ENCODE measurements at places on chromosomes 1 and 21.

GRCh38 chr1:228811712-228812305 lies 76.5 kb downstream of the RHOU start:
- no peak for DNase-seq

- no peak for DNase-seq
Measured at GRCh38 chr1:242524571-242525359, at the start of gene PLD5. TSS of gene PLD5 (minus strand) at chr1:242524697.

GRCh38 chr1:34907487-34908090 lies 21.9 kb downstream of the DLGAP3 start:
- no peak for DNase-seq

GRCh38 chr1:235108876-235109275 lies 19.8 kb downstream of the TOMM20 start:
- DNase-seq, result no peak

DNA sequence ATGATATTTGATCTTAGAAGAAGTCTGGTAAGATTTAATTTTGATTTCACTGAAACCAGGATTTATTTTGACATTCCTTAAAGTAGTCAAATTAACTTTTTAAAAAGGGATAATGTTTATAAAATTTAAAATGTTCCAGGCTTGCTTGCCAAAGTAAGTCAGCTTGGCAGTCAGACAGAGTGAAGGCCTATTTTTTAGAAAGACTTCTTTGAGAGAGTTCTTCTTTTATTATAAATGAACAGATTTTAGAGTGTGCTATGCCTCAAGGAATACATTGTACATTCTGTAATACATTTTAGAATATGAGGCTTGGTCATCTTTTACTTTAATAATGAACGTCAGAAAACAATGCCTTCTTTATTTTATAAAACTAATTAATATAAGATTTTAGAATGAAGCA lies 138.7 kb downstream of the DISP1 start:
- DNase-seq, result no peak

GRCh38 chr1:3068564-3069431 lies at the start of gene PRDM16:
TSS of gene PRDM16 (plus strand) at chr1:3069203. CDS start at chr1:3069260, 57 bp downstream.
- DNase-seq, result peak; percentile 83

GRCh38 chr1:245285168-245285567 lies 130.4 kb downstream of the KIF26B start:
- no peak for DNase-seq

DNA sequence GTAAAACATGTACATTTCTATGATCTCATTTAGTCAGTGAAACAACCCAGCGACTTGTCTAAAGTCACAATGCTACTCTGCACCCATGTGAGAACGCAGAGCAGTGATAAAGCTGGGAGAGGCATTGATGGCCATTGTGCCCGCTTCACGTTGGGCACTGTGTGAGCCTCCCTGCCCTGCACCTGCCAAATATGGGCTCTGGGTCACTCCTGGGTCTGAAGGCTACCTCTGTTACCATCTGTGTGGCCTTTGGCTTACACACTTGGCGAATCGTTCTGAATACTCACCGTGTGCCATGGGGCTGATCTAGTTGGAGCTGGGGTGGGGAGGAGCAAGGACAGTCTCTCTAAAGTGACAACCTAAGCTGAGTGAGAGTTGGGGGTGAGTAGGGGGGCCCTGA lies 29.9 kb downstream of the PCSK9 start:
- DNase-seq, result no peak

DNA sequence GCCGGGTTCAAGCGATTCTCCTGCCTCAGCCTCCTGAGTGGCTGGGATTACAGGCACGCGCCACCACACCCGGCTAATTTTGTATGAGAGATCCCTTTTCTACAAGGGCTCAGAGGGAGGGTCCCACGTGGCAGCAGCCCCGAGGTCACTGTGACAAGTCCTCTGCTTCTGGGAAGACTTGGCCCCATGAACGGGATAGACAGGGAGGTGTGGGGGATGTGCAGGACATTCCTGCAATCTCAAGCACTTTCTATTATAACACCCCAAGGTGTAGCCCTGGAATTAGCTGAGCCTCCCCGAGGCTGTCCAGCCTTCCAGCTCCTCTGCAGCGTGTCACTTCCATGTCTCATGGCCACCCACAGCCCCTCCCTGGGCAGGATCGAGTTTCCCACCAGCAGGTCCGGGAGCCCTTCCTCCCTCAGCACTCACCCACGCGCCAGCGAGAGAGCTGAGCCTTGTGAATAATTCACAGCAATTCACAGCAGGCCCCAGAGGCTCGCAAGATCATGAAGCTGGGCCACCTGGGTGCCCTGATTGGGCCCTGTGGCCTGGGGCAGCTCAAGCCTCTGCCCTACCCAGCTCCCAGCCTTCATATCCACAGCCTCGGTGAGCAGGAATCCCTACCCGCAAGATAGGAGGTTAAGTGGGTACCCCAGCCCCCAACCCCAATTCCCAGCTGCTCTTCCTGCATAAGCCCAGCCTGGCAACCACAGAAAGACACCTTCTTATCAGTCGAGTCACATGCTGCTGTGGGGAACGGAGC lies 22.8 kb upstream of the RNU1-4 start:
- peak; percentile 0 for DNase-seq

- peak; percentile 46 for DNase-seq
Measured at GRCh38 chr1:175154629-175155472, 37.7 kb downstream of the KIAA0040 start.

GRCh38 chr1:84298328-84298683 lies 3.2 kb upstream of the SAMD13 start:
- peak; percentile 49 for DNase-seq

DNA sequence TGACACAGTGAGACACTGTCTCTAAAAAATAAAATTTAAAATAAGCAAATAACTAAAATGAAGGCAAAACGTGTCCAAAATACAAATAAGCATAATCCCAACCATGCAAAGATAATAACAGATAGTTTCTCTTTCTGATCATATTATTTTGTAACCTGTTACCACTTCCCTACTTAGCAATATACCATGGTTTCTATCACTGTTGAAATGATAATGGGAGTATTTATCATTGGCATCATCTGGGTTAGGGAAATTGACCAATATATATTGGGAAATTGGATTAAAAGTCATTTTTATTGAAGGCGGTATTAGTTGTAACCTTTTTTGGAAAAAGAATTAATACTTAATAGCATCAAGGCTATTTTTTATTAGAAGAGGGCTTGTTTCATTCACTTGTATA lies 47.0 kb downstream of the USP25 start:
- DNase-seq, result no peak

DNA sequence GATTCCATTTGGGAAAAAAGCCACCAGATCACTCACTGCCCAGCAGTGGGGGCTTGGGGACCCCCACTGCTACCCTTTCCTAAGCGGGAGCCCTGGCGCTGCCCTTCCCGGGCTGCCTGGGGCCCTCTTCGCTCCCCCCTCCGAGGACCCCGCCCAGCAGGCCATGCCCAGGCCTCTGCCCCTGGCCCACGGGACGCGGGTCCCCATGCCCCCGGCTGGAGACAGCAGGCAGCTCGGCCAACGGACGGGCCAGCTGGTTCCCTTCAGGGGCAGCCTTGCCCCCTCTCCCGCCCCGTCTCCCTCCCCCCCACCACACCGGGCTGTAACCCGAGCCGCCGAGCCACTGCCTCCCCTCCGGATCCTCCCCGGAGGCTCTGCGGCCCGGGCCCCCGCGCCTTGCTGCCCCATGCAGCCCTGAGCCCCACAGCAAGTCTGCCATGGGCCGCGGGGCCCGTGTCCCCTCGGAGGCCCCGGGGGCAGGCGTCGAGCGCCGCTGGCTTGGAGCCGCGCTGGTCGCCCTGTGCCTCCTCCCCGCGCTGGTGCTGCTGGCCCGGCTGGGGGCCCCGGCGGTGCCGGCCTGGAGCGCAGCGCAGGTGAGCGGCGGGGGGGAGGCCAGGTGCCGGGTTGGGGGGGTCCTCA lies at the start of gene MMP23B:
Gene MMP23B (plus strand): TSS at position 392 of the 639 bp plus-strand sequence. CDS start 46 bp downstream, at position 438.
- DNase-seq, result no peak

GRCh38 chr1:221517961-221518360 lies 223.9 kb downstream of the DUSP10 start:
- no peak for DNase-seq

GRCh38 chr1:93501399-93501798 lies 53.5 kb downstream of the FNBP1L start:
- no peak for DNase-seq

- DNase-seq, result no peak
Measured at GRCh38 chr1:228735871-228736586, 750 bp downstream of the RHOU start.

DNA sequence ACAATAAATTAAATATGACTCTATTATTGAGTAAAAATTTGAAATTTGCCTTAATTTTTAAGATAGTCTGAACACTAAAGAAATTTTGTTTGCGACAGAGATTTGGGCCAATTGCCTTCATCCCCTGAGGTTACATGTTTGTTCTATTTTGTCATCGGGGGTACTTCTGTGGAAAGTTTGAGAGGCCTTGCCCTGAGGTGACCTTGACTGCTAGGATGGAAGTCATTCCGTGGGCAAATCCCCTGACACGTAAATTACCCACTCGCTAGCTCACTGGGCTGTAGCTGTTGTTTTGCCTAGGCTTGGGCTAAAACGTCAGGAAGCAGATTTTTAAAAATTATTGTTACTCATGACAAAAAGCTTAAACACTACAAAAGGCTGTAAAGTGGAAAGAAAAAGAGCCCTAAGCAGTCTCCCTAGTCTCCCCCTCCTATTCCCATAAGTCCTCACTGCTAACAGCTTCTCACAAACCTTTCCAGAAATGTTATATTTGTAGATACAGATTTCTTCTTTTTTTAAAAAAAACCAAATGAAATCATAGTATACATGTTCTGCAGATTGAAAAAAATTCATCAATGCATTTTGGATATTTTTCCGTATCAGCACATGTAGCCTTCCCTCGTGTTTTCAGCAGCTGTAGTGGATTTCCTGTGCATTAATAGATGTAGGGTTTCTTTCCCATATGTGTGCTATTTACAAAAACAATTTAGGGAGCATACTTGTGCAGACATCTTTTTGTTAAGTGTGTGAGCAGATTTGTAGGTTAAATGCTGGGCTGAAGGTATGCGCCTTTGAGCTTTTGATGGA lies 142.7 kb downstream of the MRPS6 start:
- DNase-seq, result no peak

Measured in RKO (cell line).